ENCODE measurements at places on chromosomes 12 and 14. TPM values are rescaled to one million over a fixed set of nuclear protein-coding genes. Genes with fewer than 3 reads are reported as not detected.

Gene PLBD1
- total RNA-seq = not detected

Gene CELA1
- total RNA-seq = not detected

Gene JDP2
- 0.61 TPM for total RNA-seq

Gene ERBB3
- 0.64 TPM for total RNA-seq

Gene SOAT2
- total RNA-seq = 0.28 TPM

Gene MNAT1
- total RNA-seq = 29.9 TPM

DNA sequence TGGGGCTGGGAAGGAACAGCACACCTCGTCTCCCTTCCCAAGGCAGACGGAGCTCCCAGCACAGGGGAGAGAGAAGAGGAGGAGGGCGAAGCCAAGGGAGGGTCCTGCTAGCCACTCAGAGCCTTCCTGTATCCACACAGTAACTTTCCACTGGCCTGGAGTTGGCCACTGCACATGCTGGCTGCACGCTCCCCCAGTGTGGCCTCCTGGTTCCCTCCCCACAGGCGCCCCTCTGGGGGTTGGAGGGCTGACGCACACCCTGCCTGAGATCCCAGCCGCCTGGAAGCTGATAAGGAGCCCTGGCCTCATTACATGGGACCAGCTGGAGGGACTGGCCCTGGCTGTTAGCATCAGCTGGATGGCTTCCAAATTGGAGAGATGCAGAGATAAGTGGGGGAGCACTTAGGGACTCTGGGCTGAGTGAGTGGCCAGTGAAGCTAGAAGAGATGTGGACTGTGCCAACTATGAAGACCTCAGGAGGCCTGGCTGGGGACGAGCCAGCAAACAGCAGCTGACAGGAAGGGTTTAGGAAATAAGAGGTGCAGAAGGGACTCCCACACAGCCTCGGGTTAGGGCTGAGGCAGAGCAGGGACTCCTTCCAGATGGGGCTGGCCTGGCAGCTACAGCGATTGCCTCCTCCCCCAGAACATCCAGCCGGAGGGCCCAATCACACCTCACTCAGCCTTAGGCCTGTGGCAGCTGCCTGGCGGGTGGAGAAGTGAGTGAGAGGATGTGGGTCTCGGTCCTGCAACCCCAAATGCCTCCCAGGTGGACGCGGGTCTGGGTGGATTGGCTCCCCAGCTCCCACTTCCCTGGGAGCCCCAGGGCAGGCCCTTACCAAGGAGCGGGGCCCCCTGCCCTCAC is 26.3 kb upstream of the BCDIN3D start:
- no peak for ATAC-seq

DNA sequence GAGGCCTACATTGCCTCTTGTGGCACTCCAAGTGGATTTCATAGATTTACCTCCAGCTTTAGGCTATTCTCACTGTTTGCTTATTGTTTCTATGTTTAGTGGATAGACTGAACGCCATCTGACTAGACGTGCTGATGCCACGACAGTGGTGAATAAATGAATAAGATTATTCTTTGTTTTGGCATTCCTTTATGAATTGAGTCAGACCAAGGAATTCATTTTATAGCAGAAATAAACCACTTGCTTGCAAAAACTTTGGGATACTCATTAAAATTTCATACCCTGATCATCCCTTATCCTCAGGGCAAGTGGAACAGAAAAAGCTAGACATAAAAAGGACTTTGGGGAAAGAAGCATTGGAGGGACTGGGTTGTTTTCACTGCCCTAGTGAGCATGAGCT is 71.7 kb upstream of the FERMT2 start:
- ATAC-seq = no peak

GRCh38 chr14:98119739-98120138 is 1152.3 kb downstream of the BCL11B start:
- peak; percentile 58 for ATAC-seq

DNA sequence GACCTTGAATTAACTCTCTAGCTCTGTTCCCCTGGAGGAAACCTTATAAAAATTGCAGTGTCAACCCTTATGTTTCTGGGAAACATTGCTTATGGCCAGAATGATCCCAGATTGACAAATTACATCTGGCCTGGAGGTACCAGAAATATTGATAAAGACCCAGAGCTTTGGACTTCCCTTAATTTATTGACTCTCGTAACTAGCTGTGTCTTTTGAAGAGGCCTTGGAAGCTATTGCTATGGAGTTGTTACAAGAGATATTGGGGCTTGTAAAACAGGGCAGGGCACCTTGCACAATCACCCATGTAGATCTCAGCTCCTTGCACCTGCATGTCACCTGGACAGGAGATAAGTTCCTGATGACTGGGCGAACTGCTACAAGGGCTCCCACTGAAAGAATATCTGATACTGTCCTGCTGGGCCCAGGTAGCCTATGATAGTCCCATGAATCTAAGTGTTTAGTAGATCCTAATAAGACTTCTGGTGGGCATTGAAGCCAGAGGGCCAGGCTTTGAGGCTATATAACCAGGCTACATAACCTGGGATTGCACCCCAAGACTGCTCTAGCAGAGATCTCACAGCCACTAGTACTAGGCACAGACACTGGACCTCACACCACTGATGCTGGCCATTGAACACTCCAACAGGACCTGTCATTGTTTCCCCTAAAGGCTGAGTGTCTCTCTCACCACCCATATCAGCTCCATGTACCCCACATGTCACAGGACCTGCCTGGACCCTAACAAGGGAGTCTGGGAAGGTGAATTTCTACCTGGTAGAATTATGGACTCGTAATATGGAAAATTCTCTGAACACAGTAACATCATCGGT is 135.7 kb upstream of the PWP1 start:
- ATAC-seq = no peak

DNA sequence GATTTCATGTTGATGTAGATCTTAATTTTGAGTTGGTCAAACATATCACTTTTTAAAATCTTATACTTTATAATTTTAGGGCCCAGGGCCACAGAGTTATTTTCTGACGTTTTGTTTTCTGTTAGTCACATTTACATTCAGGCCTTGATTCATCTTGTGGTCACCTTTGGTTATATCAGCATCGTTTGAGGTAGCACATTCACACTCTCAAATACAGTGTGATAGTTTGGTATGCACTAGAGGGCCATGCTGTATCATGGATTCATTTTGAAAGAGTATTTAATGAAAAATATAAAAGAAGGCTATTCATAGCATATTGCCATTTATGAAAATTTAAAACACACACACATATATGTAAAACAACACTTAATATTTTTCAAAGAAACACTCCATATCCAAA is 274.6 kb downstream of the RAD51B start:
- peak; percentile 79 for ATAC-seq

DNA sequence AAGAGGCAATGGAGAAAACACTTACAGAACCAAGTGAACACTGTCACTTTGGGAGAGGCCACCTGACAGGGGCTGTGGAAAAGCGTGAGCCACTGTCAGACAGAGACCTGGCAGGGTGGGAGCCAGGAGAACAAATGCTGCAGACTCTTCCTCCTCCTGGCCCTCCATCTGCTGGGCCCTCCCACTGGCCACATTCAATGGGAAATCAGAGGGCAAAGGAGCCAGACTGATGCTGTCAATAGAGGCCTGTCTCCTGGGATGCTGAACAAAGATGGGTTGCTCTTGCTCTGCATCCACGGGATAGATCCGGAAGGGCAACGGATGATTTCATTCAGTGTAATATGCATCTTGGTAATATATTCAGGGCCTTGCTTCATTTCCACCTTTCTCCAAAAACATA is 44.9 kb upstream of the BCAT1 start:
- no peak for ATAC-seq

- ATAC-seq = no peak
These were observed 396.9 kb upstream of the TMTC1 start for GRCh38 chr12:30180602-30181001.

GRCh38 chr12:46207644-46208043 is 61.2 kb downstream of the SLC38A1 start:
- ATAC-seq = no peak

- ATAC-seq = peak; percentile 26
These were observed 26.3 kb downstream of the SLC15A4 start for GRCh38 chr12:128797119-128798118.

- no peak for ATAC-seq
These were observed 490.4 kb upstream of the ATP2B1 start for GRCh38 chr12:90199006-90199405.

DNA sequence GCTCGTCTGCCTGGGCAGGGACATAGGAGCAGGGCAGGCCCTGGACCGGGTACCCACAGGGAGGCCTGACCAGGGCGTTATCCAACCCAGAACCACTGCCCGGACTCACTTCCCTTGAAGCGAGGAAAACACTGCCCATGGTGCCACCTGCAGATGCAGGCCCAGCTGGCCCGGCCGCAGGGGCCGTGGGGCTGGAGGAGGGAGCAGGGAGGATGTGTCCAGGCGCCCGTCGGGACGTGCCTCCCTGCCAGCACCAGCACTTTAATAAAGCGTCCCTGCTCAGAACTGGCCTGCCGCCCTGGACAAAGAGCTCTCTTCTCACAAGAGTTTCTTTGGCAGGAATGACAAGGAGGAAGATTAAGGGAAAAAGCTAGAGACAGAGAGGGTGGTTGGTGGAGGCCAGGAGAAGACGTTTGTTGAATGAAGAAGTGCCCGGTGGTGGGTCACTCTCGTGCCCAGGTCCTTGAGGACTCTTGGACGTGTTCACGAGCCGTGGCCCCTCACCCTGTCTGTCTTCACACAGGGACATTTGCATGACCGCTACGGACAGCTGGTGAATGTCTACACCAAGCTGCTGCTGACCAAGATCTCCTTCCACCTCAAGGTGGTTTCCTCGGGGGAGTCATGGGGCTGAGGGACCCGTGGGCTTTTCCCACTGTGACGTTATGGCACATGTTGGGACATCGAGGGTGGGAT is 14.2 kb downstream of the HIP1R start:
- ATAC-seq = no peak

DNA sequence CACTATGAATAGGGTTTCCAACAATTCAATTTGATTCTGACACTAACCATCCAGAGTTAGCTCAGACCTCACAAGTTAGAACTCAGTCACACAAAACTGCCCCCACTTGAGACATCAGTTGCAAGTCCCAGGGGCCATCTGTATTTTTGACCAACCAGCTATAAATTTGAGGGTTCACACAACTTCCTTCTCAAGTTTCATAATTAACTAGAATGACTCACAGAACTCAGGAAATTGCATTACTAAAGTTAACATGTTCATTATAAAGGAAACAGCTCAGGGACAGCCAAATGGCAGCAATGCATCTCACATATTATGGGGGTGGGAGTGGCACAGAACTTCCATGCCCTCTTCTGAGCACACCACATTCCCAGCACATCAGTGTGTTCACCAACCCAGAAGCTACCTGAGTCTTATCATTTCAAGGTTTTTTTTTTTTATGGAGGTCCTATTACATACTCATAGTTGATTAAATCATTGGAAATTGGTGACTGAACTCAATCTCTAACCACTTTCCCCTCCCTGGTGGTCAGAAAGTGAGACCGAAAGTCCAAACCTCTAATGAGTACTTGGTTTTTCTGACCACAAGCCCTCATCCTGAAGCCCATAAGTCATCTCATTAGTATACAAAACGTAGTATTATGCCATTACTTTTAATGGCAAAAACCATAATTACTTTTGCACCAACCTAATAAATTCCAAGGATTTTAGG is 1721.5 kb upstream of the SEL1L start:
- no peak for ATAC-seq

DNA sequence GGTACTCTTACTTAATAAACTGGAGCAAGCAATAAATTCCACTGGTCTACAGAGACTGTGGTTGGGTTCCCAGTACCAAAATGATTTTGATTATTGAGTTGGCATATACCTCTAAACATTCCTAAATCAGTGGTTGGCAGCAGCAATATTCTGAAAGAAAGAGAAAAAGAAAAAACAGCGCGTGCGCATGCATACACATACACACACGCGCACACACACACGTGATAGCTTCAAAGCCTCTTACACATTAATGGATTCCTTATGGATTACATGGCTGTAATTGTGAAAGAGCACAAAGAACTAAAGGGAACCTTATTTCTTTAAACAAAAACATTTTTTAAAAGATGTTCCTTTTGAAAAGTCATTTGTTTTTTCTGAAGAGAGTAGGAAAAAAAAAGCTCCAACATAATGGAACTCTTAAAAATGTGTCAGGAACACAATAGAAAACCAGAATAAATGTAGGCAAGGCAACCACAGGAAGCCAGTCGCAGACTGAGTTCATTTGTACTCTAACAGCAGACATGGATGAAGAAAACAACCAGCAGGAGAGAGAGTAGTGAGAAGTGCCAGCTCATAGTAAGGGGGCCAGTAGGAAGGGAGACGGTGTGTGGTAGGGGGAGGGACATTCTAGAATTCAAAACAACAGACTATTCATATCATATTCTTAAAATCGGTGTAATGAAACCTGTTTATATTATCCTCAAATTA is 80.0 kb downstream of the DRAM1 start:
- no peak for ATAC-seq
